CD14-positive monocyte (primary cell): ENCODE measurements at places on chromosomes 16 and 17.

- no peak for DNase-seq
These were observed 10.6 kb downstream of the SLC52A1 start for GRCh38 chr17:5024604-5025003.

- no peak for DNase-seq
These were observed 224.9 kb downstream of the HS3ST3B1 start for GRCh38 chr17:14525551-14526455.

GRCh38 chr16:62068747-62069146 is 32.5 kb upstream of the CDH8 start:
- no peak for DNase-seq

DNA sequence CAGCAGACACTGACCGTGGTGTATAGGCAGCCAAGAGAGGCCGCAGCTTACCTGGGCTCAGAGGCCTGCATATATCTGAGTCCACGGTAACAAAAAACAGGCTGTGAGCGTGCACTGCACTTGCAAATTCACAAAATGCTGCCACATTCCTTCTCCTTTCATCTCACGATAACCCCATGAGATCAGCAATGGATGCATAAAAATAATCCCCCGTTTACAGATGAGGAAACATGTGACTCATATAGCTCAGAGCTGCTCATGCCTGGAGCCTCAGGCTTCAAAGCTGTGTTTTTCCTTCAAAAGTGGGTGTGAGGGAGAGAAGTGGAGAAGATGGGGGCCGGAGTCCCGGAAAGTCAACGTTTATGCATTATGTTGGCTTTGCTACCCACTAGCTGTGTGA is 118.3 kb upstream of the FOXF1 start:
- DNase-seq = no peak

- DNase-seq = no peak
These were observed 211.2 kb downstream of the PARN start for GRCh38 chr16:14418795-14419225.

- DNase-seq = no peak
These were observed 140.1 kb downstream of the ITFG1 start for GRCh38 chr16:47320546-47321310.

GRCh38 chr17:33126086-33126485 is 134.4 kb downstream of the SPACA3 start:
- no peak for DNase-seq
